Activated T-helper 2 cell treated with anti-CD3 and anti-CD28 coated beads, Interferon-gamma antibody, Interleukin-2, Interleukin-4, amounts not matched to agents 10 μg/mL and 5 μg/mL and 100 μg/mL, durations not matched to agents 14 hours and 24 hours and 36 hours (primary cell): ENCODE measurements at places on chromosomes 7 and 10. TPM values are rescaled to one million over a fixed set of nuclear protein-coding genes. Genes with fewer than 3 reads are reported as not detected.

GRCh38 chr7:88256906-88257305, 37.1 kb upstream of the SRI start:
- DNase-seq: no peak

DNA sequence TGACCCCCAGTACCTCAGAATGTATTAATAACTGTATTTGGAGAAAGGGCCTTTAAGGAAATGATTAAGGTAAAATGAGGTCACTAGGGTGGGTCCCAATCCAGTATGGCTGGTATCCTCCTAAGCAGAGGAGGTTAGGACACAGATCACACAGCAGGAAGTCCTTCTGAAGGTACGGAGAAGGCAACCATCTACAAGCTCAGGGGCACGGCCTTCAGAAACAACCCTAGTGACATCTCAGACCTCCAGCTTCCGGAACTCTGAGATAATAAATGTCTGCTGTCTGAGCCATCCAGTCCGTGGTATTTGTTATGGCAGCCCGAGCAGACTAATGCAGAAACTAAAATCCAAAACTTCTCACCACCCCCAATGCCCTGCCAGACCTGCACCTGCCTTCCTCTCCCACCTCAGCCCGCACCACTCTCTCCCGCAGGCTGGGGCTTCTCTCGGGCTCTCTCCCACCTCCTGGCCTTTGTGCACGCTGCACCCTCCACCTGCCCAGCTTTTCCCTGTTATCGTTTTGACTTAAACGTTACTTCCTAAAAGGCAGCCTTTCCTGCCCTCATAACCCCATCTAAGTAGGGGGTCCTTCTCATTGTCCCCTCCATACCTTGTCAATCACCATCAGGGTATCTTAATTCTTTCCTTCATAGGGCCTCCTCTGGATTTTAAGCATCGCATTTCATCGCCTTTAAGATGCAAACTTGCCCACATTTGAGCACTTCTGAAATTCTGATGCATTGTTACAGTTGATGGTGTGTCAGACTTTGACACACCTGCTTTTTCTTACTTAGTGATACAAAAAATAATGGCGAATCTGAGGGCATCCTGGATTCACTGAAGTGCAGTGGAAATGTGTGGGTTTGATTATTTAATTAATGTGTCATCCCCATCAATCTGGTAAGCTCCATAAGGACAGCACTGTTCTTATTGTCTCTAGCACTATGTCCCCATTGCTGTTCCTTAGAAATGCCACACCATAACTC, 32.2 kb upstream of the AQP1 start:
- no peak for DNase-seq

The HMX2 gene
- not detected in 2 replicates for total RNA-seq

The ARHGEF35 gene
- 3.6 and 4.1 TPM in 2 replicates for total RNA-seq

DNA sequence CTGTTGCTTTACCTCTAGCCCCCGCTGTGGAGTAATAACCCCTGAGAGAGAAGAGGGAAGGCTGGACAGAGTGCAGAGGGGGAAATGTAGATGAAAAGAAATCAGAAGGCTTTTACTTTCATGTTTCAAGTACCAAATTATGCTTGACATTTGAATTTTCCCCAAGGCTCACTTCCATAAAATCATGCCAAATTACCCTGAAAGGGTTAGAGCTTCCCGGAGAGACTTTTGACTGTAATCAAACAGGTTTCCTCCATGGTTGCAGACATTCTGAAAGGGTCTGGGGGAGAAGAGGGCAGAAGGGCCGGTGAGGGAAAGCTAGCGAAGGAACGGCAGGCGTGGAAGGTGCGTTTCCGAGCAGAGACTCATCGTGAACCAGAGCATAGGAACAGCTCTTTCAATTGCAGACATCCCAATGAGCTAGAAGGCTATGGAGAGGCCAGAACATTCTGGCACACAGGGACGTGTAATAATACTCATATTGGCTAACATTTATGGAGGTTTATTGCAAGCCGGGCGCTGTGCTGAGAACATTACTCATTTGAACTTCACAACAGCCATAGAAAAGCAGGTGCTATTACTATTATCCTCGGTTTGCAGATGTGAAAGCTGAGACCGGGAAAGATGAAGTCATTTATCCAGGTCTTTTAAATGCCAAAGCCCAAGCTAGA, 620.8 kb upstream of the AUTS2 start:
- no peak for DNase-seq

DNA sequence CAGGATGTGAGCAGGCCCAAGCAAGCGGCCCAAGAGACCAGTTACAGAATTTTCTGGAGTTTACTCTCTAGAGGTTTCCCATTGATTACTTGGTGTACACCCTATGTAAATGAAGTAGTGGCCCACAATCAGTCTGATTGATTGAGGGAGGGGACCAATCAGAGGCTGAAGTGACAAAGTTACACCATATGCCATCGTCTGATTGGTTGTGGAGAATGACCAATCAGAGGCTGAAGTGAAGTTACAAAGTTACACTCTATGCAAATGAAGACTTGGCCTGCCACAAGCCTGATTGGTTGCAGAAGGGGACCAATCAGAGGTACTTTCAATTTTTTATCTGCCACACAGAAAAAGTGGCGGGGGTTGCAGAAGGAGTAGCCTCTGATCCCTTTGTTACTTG, 83.7 kb downstream of the KIF20B start:
- DNase-seq: no peak

DNA sequence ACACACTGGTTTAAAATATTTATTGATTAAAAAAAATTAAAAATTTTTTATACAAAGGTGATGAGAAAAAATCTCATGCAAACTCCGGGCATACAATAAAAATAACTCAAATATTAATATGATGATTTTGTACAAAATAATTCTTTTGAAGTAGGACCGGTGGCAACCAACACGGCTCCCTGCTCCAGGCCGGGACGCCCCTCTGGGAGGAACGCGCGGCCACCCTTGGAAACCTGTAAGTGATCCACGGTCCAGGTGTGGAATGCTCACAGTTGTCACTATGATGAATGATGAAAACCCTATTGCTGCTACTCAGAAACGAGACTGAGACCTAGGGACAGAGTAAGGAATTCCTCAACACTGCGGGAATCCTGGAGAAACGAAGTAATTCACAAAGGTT, 219.1 kb downstream of the TCERG1L start:
- no peak for DNase-seq

The PNLIPRP3 gene
- not detected in 2 replicates for total RNA-seq

GRCh38 chr7:132489776-132490237, 86.5 kb downstream of the PLXNA4 start:
- no peak for DNase-seq

- DNase-seq: no peak
Observed at GRCh38 chr7:15603124-15603523, 41.3 kb upstream of the AGMO start.

GRCh38 chr10:1615186-1615954, 122.0 kb downstream of the ADARB2 start:
- DNase-seq: no peak

GRCh38 chr10:21160116-21160515, 263.0 kb upstream of the NEBL start:
- no peak for DNase-seq

The UPK3BL1 gene
- total RNA-seq: 10.6 and 17.5 TPM in 2 replicates

- no peak for DNase-seq
Observed at GRCh38 chr10:118373786-118374185, 31.7 kb upstream of the FAM204A start.

- DNase-seq: no peak
Observed at GRCh38 chr7:73518470-73518869, 3.6 kb downstream of the BAZ1B start.

- DNase-seq: no peak
Observed at GRCh38 chr10:28619455-28619854, 57.9 kb upstream of the BAMBI start.
